ENCODE measurements at places on chromosomes 3 and 15.

DNA sequence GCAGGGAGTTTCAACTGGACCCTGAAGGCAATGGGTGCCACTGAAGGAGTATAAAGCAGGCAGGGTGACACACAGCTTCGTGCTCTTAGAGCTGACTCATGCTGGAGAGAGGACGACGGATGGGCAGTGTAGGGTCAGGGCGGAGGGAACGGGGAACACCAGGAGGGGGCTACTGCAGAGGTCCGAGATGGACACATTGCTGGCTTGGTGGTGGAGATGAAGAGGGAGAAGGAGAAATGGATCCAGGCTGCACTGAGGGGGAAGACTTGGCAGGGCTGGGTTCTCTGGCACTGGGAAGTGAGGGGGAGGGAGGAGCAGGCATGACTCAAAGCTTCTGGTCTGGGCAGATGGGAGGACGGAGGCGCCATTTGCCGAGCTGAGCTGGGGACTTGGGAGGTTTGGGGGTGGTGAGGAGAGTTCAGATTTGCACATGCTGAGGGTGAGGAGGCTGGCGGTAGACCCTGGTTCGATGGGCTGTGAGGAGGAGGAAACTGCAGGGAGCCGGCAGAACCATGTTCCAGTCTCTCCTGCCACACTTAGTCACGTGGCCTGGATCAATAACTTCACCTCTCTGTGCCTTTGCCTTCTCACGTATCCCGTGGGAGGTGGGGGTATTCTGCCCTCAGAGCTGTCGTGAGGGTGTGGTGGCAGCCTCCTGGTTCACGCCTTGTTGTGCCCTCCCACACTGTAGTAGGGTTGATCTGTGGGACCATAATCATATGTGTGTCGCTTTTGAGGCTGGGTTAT is 4.6 kb upstream of the KCTD6 start:
- DNase-seq: peak; percentile 80

DNA sequence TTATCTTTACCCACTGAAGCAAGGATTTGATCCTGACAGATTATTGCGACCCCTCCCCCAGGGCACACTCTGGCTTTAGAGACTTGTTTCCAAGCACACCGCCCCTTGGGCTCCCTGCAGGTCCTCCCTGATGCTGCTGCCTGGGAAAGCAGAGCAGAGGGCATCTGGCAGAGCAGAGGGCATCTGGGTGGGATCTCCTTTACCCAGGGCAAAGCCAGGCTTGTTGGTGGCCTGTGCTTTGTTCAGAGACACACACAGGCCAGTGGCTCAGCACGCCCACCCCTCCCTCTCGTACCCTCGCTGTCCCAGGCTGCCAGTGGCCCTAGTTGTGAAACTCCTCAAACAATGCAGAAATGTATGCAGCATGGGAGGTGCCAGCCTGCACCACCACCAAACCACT is 4.8 kb downstream of the KLF13 start:
- DNase-seq: no peak

- peak; percentile 43 for DNase-seq
Measured at GRCh38 chr3:15576475-15576874, 24.9 kb downstream of the HACL1 start.

DNA sequence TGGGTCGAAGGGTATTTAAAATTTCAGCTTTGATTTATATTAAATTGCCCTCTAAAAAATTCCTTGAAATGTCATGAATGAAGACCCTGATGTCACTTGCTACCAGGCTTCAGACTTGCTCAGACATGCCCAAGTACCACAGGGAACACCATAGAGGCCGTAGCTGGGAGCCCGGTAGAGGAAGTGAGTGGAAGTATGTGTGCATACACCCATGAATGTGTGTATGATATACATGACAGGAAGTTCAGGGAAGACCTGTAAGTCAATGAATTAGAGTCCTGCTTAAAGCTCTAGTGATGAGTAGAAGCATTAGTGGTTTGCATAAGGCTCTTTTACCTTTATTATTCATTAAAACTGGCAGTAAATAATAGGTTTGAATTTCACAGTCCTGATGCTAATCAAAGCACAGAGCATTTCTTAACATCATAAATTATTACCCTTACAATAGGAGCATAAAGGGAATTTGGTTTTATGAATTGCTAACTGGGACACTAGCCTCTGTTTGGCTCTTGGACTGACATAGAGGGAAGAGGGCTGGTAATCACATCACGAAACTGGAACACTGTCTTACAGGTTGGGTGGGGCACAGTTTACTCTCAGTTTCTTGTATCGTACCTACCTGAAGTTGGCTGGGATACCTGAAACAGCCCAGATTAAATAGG is 144.4 kb downstream of the CHST2 start:
- DNase-seq: no peak

DNA sequence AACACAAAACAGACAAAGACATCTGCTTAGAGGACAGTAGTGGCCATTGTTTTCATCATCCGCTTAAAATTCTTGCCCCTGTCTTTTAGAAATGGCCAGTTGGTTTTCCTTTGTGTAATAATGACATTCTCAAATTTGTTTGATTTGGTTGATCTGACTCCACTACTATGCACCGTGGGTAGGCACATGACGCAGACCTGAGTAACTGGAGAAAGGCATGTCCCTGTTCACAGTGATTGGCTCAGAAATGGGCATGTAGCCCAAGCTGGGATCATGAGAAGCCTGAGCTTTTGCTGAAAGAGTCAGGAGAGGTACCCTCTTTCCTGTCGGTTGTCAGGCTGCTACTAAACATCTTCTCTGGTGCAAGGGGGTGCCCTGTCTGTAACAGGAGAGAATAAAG is 36.6 kb upstream of the MAGI1 start:
- no peak for DNase-seq

DNA sequence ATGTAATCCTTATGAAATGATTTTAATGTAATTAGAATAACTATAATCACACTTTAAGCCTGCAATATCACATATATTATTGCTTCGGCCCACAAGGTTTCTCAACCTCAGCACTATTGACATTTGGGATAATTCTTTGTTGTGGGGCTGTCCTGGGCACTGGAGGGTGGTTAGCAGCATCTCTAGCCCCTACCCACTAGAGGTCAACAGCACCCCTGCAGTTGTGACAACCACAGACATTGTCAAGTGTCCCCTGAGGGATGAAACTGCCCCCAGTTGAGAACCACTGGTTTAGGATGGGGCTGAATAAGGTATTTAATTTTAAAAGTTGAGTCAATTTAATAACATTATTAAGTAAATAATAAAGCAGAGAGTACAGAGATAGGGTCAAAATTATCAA is 6.4 kb upstream of the ABHD2 start:
- DNase-seq: no peak

GRCh38 chr3:94734206-94734605 is 671.3 kb downstream of the NSUN3 start:
- no peak for DNase-seq

DNA sequence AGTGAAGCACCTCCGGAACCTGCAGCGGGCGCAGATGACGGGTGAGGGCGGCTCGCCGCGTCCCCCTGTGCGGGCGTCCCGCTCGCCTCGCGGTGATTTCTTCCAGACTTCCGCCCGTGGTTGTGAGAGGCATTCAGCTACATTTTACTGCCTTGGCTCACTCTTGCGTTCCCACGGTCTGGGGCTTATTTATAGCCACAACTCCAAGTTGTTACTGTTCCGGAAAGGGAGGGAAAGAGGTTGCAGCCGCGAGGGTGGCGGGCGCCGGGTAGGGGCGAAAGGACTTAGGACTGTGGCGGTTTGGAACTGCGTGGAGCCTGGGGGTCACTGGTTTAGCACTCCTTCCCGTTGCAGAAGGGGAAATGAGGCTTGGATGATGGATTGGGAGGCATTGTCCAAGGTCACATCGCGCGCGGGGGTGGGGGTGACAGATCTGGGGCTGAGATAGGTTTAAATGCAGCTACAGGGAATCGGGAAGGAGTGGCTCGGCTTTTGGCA is 1.1 kb downstream of the HES1 start:
- peak; percentile 73 for DNase-seq

DNA sequence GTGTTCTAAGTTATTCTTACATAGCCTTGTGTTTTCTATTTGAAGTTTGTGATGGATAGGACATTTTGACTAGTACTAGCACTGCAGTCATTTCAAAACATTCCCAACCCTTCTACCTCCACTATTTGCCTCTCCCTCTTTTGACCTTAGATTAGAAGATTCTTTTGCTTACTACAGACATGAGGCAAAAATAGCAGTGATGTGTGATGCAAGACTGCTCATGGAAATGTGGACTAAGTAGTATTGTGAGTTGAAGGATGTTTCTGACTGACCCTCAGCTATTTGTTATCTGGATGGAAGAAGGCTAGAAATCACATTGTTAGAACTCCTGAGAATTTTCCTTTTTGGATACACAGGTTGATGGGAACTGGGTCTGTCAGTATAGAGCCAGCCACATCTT is 45.9 kb downstream of the ATP2C1 start:
- DNase-seq: no peak

DNA sequence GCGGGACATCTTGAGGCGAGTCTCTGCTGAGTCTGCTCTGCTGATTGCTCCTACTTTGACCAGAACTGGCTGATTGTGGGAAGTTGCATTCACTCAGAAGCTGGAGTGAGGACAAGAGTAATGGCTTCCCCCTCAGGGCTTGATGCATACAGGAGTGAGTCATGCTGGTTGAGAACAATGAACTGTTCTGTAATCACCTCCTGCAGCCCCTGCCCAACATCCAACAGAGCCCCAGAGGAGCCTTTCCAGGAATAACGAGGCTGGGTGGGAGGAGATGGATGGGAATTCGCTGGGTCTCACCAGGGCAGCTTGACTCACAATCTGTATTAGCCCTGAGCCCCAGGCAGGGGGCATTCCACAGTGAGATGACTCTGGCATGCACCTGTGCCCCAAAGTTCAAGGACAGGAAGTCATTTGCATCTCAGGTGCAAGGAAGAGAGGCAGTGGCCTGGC is 85.0 kb downstream of the RAB11A start:
- no peak for DNase-seq

GRCh38 chr3:104198131-104198530 is 1168.6 kb upstream of the ALCAM start:
- DNase-seq: no peak

DNA sequence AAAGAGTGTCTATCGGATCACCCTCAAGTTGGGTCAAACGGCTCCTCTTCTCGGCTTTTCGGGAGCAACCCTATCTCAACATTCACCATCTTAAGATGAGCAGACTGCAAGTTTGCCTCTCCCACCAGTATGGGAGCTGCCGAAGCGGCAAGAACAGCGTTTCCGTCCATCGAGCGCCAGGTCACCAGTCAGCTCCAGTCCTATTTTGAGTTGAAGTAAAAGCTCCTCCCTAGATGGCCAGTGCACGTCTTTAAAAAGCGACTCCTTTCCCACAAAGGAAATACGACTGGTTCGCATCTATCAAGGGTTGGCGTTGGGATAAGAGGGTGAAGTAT is 369 bp upstream of the U2SURP start:
- no peak for DNase-seq

DNA sequence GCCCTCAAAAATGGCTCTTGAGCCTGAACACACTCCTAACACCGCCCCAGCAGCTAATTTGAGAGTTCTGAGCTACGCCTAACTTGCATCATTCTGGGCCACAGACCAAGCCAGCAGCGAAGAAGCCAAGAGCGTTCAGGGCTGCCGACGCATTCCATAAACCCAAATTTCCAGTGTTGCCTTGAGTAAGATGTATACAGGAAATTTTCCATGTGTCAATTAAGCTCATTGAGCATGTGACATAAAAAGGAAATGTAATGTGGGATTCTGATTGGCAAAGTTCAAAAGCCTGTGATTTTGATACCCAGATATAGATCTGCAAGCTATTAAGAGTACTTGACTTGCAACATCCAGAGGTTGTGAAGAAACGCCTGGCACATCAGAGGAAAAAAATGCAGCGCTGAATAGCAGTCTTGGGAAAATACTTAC is 148.6 kb upstream of the NR2F2 start:
- DNase-seq: no peak

DNA sequence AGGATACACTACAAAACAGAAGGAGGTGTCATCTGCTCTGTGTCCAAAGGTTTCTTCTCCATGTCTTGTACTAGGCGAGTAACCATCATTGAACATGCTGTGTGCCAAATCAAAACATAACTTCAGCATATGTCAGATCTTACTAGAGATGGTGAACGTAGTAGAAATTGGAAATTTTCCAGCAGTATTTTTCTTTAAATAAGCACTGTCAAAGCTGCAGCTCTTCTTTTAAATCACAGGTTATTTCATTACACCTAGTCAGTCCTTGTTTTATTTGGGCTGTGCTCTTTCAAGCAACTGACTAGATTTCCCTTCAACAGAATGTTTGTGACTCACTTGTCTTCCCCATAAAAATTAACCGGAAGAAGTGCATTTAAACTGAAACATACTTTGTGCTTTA is 46.5 kb downstream of the MSL2 start:
- DNase-seq: no peak

- no peak for DNase-seq
Measured at GRCh38 chr3:100209948-100210771, 50.6 kb upstream of the TBC1D23 start.

GRCh38 chr3:24493746-24494617 is 668 bp downstream of the THRB start:
- DNase-seq: peak; percentile 73

DNA sequence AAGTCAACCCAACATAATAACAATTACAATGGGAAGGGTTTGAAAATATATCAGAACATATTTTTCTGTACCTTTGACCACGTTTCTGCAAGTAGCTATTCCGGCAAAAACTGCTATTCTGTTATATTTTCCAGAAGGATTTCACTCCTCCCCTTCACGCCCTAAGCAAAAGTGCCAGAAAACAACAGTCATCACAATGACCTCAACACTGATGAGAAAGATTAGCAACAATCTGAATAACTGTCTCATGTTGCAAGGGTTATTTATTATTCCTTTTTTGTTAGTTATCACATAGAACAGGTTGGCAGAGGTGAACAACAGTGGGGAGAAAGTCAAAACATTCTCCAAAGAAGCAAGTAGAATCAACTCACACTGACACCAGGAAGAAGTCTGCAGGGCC is 269.4 kb upstream of the ARRDC4 start:
- DNase-seq: no peak

DNA sequence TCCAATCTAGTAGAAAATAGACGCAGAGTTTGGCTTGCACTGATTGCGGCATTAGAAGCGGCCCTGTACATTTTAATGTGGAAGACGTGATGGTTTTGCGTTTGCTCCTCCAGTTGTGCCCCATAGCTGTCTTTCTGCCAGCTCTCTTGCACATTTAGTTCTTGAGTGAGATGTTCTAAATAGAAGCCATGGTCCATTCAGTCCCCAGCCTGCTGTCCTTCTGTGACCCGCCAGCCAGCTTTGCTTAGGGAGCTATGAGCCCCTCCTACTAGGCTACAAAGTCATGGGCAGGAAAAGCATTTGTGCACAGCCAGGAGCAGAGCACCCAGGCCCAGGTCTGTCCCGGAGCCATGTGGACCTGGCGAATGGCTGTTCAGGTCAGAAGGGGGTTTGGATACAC is 50.3 kb downstream of the APBA2 start:
- no peak for DNase-seq

- DNase-seq: no peak
Measured at GRCh38 chr3:179732661-179733348, 80.0 kb downstream of the USP13 start.

Data from suppressor macrophage treated with lipopolysaccharide for 4 hours (primary cell).